T-helper 22 cell (primary cell): ENCODE measurements at places on chromosomes 2 and 18.

GRCh38 chr2:102233132-102233884 is 46.5 kb downstream of the IL1RL2 start:
- DNase-seq: no peak

- no peak for DNase-seq
These were observed 73.7 kb upstream of the MAP3K20 start for GRCh38 chr2:173001664-173002604.

- no peak for DNase-seq
These were observed 345.6 kb downstream of the GRB14 start for GRCh38 chr2:164275659-164276058.

DNA sequence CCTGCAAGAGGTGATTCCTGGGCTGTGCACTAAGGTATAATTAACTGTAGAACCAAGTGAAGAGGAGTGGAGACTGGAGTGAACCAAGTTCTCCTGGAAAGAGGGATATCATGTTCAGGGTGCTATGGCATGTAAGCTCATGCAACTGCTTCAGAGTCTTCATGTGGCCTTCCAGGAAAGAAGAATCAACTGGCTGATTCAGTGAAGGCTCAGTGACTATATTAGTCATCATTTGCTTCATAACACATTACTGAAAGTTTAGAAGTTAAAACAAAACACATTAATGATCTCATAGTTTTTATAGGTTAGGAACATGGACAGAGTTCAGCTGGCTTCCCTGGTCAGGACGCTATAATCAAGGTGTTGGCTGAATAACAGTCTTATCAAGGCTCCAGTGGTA is 1200.8 kb upstream of the GYPC start:
- DNase-seq: no peak

DNA sequence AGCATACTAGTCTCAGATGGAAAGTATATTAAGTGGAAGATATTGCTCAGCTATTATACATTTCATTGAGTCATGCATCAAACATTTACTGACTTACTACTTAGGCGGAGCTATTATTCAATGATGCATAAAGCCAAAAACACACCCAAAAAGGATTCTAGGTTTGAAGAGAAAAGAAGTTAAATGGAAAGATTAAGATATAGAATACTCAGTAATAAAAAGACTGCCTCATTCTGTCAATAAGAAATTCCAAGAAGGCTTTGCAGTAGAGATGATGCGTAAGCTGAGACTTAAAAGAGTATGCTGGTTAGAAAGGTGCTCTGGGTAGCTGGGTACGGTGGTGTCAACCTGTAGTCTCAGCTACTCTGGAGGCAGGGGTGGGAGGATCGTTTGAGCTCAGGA is 27.6 kb downstream of the STK17B start:
- no peak for DNase-seq

- DNase-seq: peak; percentile 18
These were observed 6.1 kb upstream of the LBH start for GRCh38 chr2:30225131-30225762.

GRCh38 chr2:70994009-70994698 is 519 bp downstream of the TEX261 start:
- no peak for DNase-seq

DNA sequence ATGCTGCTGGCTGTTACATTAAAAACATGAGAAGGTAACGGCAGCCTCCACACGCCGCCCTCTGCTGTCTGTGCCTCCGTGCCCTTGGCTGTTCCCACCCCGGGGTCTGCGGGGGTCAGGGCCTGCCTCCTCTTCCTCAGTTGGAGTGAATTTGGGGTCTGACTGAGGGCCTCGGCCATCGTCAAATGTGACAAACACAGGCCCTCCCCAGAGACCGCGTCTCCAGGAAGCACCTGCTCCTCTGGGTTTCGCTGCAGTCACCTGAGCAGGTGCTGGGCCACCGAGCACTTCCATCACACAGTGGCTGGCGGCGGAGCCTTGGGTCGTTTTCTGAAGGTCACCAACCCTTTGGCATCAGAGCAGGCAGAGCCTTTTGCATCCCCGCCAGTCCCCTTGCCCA is 70.9 kb downstream of the NFATC1 start:
- DNase-seq: no peak

DNA sequence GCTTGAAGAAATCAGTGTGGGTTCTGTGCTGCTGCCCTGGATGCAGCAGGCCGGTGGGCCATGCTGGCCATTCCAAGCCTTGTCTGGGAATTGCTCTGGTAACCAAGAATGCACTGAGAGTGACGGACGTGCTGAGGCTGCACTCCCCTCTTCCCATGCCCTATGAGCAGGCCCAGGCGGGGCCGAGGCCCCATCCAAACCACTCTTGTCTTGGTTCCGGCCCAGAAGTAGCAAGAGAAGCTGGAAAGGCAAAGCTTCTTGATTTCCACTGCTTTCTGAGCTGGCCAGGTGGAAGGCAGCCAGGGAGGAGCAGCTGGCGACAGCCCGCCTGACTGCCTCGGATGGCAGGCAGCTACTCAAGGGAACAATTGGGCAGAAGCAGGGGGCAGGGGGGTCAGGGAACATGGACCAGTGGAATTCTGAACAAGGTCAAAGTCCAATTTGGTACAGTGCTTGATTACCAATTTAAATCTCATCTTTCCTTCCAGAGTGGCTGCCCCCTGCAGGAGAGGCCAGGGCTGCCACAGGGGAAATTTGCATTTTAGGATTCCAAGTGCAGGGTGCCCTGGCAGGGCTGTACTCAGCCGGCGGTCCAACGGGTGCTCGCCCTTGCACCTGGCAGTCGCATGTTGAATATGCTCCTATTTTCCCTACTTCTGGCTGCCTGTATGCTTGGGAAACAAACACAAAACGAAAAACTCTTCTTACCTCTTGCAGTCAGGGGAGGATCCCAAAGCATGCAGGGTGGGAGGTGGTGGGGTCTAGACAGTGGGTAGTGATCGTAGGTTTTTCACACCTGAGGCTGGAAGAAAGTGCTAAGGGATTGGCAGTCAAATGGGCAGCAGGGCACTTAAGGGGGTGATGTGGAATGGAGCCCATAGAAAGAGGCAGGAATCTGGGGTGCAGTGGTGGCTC is 67.3 kb downstream of the LIPG start:
- DNase-seq: no peak

DNA sequence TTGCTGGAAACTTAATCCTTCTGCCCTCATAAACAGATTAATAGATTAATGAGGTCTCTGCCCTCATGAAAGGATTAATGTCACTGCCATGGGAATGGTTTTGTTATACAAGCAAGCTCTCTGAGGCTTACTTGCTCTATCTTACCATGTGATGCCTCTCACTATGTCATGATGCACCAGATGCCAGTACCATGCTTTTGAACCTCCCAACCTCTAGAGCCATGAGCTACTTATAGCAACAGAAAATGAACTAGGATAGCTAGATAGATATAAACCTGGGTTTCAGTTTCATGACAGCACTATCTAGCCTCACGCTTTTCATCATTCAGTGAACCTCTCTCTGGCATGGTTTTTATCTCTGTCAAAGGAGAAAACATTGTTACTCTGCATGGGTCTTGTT is 371.6 kb upstream of the LRP1B start:
- DNase-seq: no peak

DNA sequence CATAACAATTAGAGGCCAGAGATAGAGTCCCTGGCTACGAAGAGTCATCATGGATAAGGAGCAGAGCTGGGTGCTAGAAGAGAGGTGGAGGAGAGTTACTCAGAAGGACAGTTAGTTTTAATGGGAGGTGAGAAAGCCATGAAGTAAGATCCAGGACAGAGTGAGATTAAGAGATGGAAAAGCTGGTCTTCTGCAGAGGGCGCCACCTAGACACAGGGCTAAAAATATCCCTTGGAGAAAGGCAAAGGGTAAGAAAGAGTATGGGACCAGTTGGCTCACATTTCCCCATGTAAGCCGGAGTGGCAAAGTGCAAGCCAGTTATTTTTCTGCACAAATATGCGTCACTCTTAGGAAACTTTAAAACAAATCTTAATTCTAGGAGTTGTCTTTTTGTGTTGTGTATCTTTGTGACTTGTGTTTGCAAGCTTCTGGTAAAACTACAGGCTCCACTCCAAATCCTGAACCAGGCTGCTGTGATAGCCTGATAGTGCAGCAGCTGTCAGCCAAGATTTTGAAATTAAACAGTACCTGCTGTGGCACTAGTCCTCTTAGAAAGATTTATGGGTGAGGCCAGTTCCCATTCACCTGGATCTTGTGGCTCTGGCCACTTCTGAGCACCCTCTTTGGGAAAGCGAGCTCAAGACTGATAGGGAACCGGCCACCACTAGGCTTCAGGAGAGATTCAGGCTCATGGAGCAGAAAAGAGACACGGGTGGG is 204.2 kb downstream of the TPGS2 start:
- no peak for DNase-seq

DNA sequence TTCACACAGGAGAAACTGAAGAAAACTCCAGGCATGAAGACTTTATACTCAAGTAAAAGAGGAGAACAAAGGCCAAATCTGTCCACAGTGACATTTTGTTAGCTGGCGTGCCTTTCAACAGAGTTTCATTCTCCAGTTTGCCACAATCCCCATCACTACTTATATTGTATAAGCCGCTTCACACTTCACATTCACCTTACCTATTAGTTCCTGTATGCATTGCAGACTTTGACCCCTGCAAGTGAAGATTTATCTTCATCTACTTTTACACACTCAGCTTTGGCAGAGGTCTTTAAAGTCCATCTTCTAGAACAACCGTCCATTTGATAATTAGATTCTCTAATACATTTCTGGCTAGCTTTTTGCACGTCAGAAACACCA is 56.8 kb upstream of the TANK start:
- no peak for DNase-seq

GRCh38 chr2:8403876-8404275 is 278.0 kb upstream of the ID2 start:
- no peak for DNase-seq

DNA sequence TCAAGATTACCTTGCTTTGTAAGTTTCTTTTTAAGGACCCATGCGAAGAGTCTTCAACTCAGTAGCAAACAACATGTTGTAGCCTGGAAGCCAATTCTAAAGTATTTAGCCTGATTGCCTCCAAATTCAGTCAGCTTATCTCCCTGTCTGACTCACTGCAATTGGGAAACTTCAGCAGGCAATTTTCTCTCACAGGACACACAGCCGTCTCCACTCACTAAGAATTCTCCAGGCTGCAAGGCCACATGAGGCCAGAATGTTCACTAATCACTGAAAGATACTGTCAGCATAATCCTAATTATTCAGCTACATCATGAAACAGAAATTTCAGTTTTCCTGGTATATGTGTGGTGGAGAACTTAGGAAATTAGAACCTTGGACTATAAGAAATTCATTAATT is 78.1 kb upstream of the PDE1A start:
- no peak for DNase-seq

DNA sequence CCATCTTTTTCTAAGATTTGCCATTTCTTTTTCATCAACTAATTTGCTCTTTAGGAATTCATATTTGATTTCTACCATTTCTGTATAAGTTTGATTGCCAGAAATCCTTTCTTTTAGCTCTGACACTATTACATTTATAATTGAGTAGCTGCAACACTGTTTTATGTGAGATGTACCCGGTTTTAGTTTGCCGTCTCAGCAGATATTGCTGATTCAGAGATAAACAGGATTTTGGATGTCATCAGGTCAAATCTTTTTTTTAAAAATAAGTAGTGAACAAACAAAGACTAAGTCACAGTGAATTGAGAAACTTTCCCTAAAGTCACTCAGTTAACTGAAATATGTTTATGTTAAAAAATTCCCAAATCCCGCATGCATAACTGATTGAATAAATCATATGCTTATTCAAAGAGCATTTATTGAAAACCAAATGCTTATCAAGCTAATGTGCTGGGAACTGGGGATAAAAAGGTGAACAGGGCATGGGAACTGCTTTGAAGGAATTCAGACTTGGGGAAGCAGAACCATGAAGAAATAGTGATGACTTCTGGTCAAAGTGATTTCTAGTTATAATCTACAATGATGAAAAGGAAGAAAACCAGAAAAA is 19.5 kb upstream of the CCDC102B start:
- DNase-seq: no peak

GRCh38 chr2:66460031-66460430 is 25.1 kb downstream of the MEIS1 start:
- DNase-seq: no peak

DNA sequence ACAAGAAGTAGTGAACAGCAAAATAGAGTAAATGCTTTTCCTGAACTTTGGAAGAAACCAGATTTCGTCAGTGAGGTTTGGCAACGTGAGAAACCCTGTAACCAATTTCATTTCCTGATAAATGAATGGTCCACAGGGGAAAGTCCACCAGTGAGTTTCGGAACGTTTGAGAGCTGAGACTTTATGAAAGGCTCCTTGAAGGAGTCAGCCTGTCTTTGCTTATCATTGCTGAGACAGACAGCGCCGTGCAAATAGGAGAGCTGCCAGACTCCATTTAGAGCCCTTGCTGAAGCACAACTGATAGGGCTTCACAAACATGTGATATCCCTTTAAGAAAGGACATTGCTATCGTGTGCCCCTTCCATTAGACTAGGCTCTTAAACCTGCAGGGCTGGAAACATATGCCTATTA is 121.8 kb upstream of the SMAD7 start:
- no peak for DNase-seq

DNA sequence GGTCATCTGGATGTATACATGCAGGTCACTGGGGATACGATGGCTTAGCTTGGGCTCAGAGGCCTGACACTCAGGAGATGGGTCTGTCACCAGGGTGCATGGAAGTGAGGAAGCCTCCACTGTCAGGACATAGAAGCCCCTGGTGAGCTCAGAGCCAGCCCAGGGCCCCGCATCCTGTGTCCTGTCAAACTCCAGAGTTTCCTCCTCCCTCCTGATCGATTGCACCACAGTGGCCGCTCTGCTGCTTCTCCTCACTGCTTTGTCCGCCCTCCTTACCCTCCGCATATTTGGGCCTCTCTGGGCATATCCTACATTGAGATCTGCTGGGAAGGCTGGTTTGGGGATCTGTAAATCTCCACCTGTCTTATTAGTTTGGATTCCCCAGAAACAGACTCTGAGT is 37.5 kb upstream of the ATG16L1 start:
- DNase-seq: no peak

- DNase-seq: peak; percentile 14
These were observed 5.8 kb upstream of the MRPL33 start for GRCh38 chr2:27765621-27766286.

DNA sequence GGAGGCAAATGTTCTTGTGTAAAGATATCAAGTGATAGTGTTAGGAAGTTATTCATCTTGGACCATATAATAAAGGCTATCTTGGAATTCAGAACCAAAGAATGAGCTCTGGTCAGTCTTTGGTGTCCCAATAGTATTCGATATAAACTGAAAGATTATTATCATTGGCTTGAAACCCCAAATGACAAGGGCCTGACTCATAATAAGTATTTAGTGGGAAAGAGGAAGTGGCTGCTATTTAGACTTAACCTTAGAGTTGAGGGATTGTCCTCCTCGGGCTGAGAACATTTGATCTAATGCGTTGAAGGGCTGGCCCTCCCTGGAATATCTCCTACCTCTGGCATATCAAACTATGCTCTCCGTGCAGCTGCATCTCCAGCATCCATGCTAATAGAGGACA is 67.5 kb downstream of the CDH20 start:
- no peak for DNase-seq

GRCh38 chr2:129888896-129889295 is 90.6 kb upstream of the RAB6C start:
- no peak for DNase-seq

GRCh38 chr18:59038295-59039039 is 101.2 kb upstream of the SEC11C start:
- DNase-seq: no peak
